ENCODE measurements at places on chromosomes 12 and 14.

- no peak overlapping the region for H3K27ac ChIP-seq
- H3K36me3 ChIP-seq, result no peaks in the 10 kb centered on the region
- DNase-seq, result no peak
- no peaks in the 10 kb centered on the region for H3K4me1 ChIP-seq
- H3K4me3 ChIP-seq, result no peak overlapping the region
These were observed 36.7 kb upstream of the NKX2-8 start for GRCh38 chr14:36619131-36619530.

DNA sequence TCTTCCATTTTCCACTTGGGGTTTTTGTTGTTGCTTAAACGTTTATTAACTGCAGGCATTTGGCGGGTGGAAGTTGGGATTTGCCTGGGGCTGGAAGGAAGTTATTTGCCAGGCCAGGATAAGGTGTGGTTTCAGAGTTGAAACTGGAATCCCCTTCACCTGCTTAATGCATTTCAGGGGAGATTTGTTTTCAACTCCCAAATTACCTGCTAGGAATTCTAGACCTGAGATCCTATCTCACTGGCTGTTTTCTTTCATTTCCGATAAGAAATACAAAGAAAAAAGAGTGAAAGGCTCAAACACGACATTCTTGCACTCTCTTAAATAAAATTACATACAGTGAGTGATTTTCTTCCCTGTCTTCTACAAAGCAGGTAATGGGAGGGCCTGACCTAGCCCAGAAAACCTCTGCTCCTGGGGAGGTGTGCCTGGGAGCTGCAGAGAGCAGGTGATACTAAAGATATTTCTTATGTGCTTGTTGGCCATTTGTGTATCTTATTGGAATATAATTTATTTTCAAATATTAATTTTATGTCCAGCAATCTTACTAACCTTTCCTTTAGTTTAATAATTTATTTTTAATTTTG lies 278.2 kb downstream of the ZFP36L1 start:
- no peaks in the 10 kb centered on the region for H3K36me3 ChIP-seq
- no peak for DNase-seq
- peaks cover 43% of the 10 kb centered on the region for H3K4me1 ChIP-seq
- no peak overlapping the region for H3K27ac ChIP-seq
- H3K4me3 ChIP-seq, result no peak overlapping the region
- H3K27me3 ChIP-seq, result no peaks in the 10 kb centered on the region

DNA sequence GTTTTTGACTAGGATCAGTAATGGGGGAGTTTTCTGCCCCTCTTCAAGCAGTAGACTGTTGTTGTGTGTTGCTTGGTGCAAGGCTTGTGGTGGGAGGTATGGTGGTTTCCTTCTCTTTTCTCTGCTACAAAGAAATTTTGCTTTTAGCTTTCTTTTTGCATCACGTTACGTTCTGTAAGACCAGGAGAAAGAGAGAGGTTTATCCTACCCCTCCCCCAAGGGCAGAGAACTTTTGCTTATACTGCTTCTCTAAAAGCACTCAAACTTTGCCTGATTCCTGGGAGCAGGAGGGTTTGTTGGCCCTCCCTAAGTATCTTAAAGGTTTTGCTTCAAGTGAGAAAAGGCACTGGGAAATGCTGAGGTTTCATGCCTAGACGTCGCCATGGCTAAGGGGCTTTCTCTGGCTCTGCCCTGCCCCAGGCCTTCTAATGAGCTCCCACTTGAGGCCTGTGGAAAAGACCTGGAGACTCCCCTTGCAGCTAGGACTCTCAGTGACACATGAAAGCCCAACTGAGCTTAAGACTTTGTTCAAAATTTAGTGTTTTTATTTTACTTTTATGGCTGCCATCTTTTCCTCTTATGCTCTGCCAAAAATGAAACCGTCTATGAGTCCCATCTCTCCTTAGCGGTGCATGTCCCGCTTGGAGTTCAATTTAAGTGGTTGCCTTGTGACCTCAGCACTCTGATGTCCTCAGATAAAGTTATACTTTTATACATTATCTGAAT lies 49.2 kb downstream of the EIF2S3B start:
- H3K4me1 ChIP-seq, result no peaks in the 10 kb centered on the region
- H3K27ac ChIP-seq, result no peak overlapping the region
- H3K36me3 ChIP-seq, result no peaks in the 10 kb centered on the region
- peaks cover 7% of the 10 kb centered on the region for H3K27me3 ChIP-seq
- H3K4me3 ChIP-seq, result no peak overlapping the region

- no peaks in the 10 kb centered on the region for H3K27me3 ChIP-seq
- H3K36me3 ChIP-seq, result peaks cover 5% of the 10 kb centered on the region
- no peaks in the 10 kb centered on the region for H3K4me1 ChIP-seq
- no peak for DNase-seq
- H3K4me3 ChIP-seq, result no peak overlapping the region
These were observed 1003.8 kb downstream of the TMTC2 start for GRCh38 chr12:83690465-83690864.

DNA sequence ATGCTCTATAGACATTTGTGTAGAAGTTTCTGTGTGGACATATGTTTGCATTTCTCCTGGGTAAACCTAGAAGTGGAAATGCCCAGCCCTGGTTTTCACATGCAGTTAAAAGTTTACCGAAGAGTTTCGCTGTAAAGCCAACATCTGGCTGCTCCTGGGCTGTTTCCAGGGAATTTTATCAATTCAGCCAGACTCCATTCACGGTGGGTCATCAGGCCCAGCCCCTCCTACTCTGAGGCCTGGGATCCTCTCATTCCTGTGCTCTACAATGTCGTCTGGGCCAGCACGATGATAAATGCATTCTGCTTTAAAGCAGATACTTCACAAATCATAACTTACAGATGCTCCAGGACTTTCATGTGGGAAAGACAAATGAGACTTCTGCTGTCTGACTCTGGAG lies 7.1 kb downstream of the NUAK1 start:
- DNase-seq, result no peak
- peaks cover 78% of the 10 kb centered on the region for H3K4me1 ChIP-seq
- H3K27me3 ChIP-seq, result peaks cover 4% of the 10 kb centered on the region
- peaks cover 22% of the 10 kb centered on the region for H3K36me3 ChIP-seq

GRCh38 chr14:20799892-20800544 lies 2.6 kb downstream of the RNASE1 start:
- peaks cover 11% of the 10 kb centered on the region for H3K27me3 ChIP-seq
- DNase-seq, result no peak
- no peaks in the 10 kb centered on the region for H3K4me1 ChIP-seq
- no peaks in the 10 kb centered on the region for H3K36me3 ChIP-seq

GRCh38 chr12:49565406-49566265 lies 2.3 kb downstream of the MCRS1 start:
- peaks cover 9% of the 10 kb centered on the region for H3K4me1 ChIP-seq
- no peak overlapping the region for H3K27ac ChIP-seq
- H3K36me3 ChIP-seq, result peaks cover 12% of the 10 kb centered on the region
- DNase-seq, result no peak
- no peak overlapping the region for H3K4me3 ChIP-seq

GRCh38 chr12:107458163-107458562 lies 227.4 kb upstream of the PWP1 start:
- DNase-seq, result no peak
- no peaks in the 10 kb centered on the region for H3K27me3 ChIP-seq
- H3K4me1 ChIP-seq, result no peaks in the 10 kb centered on the region
- H3K4me3 ChIP-seq, result no peak overlapping the region

- no peaks in the 10 kb centered on the region for H3K36me3 ChIP-seq
- no peak for DNase-seq
- no peak overlapping the region for H3K27ac ChIP-seq
- no peak overlapping the region for H3K4me3 ChIP-seq
- H3K27me3 ChIP-seq, result no peaks in the 10 kb centered on the region
These were observed 114.8 kb upstream of the PRICKLE1 start for GRCh38 chr12:42704340-42704739.

- H3K4me1 ChIP-seq, result no peaks in the 10 kb centered on the region
- no peak overlapping the region for H3K27ac ChIP-seq
- H3K4me3 ChIP-seq, result no peak overlapping the region
- DNase-seq, result no peak
- peaks cover 1% of the 10 kb centered on the region for H3K27me3 ChIP-seq
These were observed 253.4 kb upstream of the SFSWAP start for GRCh38 chr12:131457331-131458047.

DNA sequence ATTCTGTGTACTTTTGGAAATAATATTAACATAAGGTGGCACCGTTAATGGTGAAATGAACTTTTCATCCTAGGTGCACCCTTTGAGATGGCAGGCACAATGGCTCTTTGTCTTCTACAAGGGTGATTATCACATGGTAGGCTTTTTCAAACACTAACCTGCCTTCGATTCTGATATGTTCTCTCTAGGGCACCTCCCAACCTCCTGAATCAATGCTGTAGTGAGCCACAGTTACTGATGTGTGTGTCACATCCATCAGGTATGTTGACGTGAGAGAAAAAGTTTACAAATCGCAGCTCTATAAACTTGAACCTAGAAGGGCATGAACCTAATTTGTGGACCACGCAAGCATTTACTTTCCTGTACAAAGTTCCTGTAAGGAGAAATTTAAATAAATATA lies 25.4 kb downstream of the PDE3A start:
- DNase-seq, result no peak
- no peak overlapping the region for H3K27ac ChIP-seq
- no peak overlapping the region for H3K4me3 ChIP-seq
- H3K4me1 ChIP-seq, result no peaks in the 10 kb centered on the region
- no peaks in the 10 kb centered on the region for H3K36me3 ChIP-seq

- peaks cover 8% of the 10 kb centered on the region for H3K36me3 ChIP-seq
- H3K27ac ChIP-seq, result no peak overlapping the region
- no peak overlapping the region for H3K4me3 ChIP-seq
- peaks cover 46% of the 10 kb centered on the region for H3K4me1 ChIP-seq
These were observed 7.8 kb downstream of the NIN start for GRCh38 chr14:50823051-50823761.

- peak overlapping the region; percentile 93 for H3K4me3 ChIP-seq
- peak overlapping the region; percentile 97 for H3K27ac ChIP-seq
- no peak for DNase-seq
- peaks cover 14% of the 10 kb centered on the region for H3K36me3 ChIP-seq
- no peaks in the 10 kb centered on the region for H3K27me3 ChIP-seq
These were observed 715 bp downstream of the NEK9 start for GRCh38 chr14:75126121-75126544.

DNA sequence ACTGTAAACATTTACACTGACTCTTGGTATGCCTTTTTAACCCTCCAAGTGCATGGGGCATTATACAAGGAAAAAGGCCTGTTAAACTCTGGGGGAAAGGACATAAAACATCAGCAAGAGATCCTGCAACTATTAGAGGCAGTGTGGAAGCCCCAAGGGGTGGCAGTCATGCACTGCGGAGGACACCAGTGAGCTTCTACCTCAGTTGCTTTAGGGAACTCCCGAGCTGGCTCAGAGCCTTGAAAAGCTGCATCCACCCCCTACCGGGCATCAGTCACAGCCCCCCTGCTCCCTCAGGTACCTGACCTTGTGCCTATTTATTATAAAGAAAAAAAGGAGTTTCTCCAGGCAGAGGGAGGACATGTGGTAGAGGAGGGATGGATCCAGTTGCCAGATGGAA lies 695.6 kb upstream of the LMO3 start:
- H3K27me3 ChIP-seq, result no peaks in the 10 kb centered on the region
- H3K36me3 ChIP-seq, result no peaks in the 10 kb centered on the region
- H3K4me1 ChIP-seq, result no peaks in the 10 kb centered on the region
- no peak for DNase-seq
- no peak overlapping the region for H3K27ac ChIP-seq

GRCh38 chr12:94817695-94818075 lies 167.3 kb upstream of the TMCC3 start:
- no peak overlapping the region for H3K4me3 ChIP-seq
- no peaks in the 10 kb centered on the region for H3K4me1 ChIP-seq
- H3K36me3 ChIP-seq, result peaks cover 13% of the 10 kb centered on the region

DNA sequence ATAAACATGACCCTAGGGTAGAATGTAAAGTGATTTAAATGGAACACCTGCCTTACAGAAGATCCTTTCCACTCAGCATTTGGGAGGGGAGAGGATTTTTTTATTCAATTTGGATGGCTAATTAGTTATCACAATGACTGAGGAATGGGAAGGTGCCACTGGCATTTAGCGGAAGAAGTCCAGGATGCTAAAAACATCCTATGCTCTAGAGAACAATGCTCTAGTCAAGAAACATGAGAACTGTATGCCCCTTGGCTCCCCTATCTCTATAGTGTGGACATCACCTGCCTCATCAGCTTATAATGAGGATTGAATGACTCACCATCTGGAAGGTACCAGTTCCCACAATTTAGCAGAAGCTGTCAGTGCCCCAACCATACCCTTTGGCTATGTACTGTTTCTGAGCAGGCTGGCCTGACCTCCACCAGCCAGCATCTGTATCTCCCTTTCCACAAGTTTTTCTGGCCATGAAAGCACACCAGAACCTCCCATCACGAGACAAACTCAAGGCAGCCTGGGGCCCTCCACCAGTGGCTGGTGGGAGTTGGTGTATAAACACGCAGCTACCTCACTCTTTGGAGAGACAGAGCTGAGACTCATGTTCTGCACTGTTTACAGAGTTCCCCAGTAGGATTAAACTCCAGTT lies 109.7 kb upstream of the VASH1 start:
- peaks cover 18% of the 10 kb centered on the region for H3K27me3 ChIP-seq
- H3K36me3 ChIP-seq, result no peaks in the 10 kb centered on the region
- H3K27ac ChIP-seq, result no peak overlapping the region
- no peak for DNase-seq

DNA sequence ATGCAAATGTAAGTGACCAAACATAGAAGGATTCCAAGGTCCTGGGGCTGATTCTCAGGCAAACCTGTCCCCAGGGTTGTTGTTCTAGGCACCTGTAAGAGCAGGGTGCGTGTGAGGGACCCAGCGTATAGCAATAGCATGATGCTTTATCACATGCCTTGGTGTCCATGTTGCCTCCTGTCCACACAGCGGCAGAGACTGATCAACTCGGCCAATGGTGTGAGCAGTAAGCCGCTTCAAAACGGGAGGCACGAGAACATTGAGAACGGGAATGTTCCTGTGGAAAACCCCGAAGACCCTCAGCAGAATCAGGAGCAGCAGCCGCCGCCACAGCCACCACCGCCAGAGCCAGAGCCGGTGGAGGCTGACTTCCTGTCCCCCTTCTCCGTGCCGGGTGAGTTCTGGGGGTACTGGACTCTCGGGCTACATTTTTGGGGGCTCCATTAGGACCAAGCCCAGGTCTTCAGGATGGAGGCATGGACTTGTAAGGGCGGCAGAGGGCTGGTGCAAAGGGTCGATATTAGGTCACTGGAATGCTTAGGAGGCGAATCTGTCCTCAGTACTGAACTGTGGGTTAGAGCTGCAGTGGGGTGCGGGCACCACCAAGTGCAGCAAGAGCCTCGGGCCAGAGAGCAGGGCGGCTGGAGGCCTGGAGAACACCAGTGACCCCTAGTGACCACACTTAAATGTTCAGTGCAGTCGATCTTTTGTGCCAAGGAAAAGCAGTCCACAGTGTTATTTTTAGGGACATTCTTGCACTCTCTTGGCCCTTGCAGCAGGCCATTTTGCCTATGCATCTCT lies 57.2 kb upstream of the RIN3 start:
- H3K27ac ChIP-seq, result no peak overlapping the region
- peak; percentile 65 for DNase-seq
- H3K36me3 ChIP-seq, result no peaks in the 10 kb centered on the region

GRCh38 chr14:29654901-29655550 lies 272.6 kb downstream of the PRKD1 start:
- H3K27me3 ChIP-seq, result no peaks in the 10 kb centered on the region
- DNase-seq, result peak; percentile 2
- peak overlapping the region; percentile 21 for H3K27ac ChIP-seq
- peaks cover 8% of the 10 kb centered on the region for H3K36me3 ChIP-seq
